ENCODE measurements at places on chromosomes 12 and 14. TPM values are rescaled to one million over a fixed set of nuclear protein-coding genes. Genes with fewer than 3 reads are reported as not detected.

The RESF1 gene
- total RNA-seq, result 33.8 TPM

DNA sequence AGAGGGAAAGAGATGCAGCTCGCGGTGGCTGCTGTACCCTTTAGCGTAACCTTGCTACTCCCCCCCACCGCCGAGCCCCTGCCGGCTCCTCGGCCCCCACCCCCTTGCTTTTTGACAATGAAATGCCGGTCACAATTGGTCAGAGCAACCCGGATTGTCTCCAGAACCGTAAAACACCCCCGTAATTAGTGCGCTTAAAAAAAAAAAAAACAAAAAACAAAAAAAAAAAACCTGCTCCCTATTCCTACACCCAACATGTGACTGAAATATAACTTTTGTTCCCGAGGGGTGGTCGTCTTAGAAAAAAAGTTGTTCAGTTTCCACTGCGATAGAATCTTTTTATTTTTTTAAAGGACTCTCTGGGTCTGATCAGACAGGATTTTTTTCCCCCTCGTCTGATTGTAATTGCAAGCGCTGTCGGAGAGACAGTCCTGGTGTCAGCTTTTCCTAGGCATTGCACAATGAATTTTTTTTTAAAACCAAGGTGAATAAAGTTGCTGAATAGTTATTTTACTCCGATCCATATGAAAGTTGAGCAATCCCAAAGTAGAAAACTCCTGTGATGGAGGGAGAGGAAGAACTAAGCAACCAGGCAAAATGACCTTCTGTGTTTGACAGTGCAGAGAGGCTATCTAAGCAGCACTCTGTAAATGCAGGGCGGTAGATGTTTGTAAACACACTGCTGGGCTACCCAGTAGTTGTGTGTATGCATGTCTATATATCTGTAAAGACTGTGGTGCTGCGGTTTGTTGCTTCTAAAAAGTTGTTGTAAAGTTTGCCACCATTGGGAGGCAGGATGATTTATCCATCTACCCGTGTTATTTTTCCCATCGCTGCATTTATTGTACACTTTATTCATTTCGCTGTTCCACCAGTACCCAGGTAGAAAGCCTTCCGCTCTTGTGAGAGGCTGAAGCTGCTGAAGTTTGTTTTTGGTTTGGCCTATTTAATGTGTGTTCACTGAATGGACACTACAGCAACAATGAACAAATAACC lies 1.1 kb downstream of the ETV6 start:
- no peak for DNase-seq

The NANOG gene
- total RNA-seq, result not detected

DNA sequence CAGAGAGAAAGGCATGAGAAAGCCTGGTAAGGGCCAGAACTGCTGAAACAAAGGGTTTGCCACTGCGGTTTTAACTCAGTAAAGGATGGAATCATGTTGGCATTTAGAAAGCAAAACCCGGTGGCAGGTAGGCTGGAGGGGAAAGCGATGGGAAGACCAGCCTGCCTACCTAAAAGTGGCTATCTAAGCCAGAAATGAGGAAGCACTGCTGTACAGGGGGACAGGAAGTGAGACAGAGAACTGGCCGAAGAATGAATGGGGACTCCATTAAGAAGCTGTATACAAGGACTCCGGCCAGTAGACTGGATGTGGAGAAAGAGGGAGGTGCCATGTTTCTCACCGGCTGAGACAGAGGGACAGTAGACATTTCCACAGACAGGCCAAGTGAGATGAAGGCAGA lies 48.2 kb downstream of the PPM1H start:
- DNase-seq, result no peak

GRCh38 chr12:50825372-50825838 lies 17.3 kb upstream of the TMPRSS12 start:
- DNase-seq, result peak; percentile 66

The ALX1 gene
- total RNA-seq, result not detected

The SYNJ2BP gene
- 30.2 TPM for total RNA-seq

GRCh38 chr14:38500125-38500524 lies 244.2 kb upstream of the CLEC14A start:
- no peak for DNase-seq

The DDX51 gene
- total RNA-seq, result 16.2 TPM

GRCh38 chr12:53419756-53420155 lies 3.9 kb upstream of the AMHR2 start:
- DNase-seq, result peak; percentile 68

GRCh38 chr12:62586850-62587249 lies 120.2 kb downstream of the MON2 start:
- DNase-seq, result no peak

DNA sequence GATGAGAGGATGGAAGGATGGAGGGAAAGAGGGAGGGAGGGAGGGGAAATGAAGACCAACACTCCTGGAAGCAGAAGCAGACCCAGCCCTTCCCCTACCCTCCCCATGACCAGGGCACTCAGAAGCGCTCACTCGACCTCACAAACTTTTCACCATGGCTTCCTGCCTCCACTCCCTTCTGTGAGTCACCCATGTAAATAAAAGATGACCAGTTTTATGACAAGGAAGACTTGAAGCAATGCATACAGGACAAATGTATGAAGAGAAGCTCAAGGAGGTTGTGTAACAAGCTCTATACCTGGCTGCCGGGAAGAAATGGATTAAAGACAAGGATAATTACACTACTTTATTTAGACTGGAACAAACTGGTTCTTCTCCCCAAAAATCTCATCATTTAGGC lies 63.8 kb downstream of the CDC42BPB start:
- DNase-seq, result peak; percentile 80

The TRIM9 gene
- total RNA-seq, result 1.5 TPM

The CKAP4 gene
- total RNA-seq, result 73.6 TPM

Data from PC-9 (cell line).